ENCODE measurements at places on chromosomes 7 and 10. TPM values are rescaled to one million over a fixed set of nuclear protein-coding genes. Genes with fewer than 3 reads are reported as not detected.

Gene C10orf53
- total RNA-seq = not detected

Gene PIK3CG
- 2.8 TPM for total RNA-seq

Gene C10orf62
- not detected for total RNA-seq

DNA sequence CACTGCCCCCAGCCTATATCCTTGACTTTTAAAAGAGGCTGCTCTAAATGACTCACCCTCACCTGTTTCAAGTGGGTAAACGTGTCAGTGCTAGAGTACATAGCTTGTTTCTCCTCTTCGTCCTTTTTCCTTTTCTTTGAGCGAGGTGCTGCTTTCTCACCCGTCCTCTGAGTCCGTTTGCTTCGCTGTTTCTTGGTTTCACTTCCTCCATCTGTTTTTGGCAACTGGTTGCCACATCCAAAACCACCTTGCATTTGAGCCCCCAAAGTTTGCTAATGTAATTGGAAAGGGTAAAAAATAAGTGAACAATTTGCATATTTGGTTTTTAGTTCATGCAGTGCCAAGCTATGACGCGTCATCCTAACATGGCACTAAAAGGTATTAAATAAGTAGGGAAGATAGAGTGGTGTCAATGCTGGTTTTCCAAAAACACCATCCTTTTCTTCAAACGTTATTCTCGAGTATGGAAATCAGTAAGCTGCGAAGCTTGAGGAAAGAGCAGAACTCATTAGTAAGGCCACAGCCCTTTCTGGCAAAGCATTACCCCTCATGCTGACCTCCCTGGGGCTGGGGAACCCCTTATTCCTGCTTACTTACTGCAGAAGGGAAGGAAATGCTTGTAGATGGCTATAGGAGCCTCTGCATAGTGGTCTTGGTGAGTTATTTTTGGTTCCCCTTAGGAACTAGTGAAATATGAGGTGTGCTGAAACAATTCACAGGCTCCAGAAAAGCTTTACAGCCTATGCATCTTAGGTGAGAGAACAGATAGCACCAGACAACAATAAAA, 133.5 kb downstream of the GALNT11 start:
- no peaks in the 10 kb centered on the region for H3K36me3 ChIP-seq
- DNase-seq = no peak
- no peaks in the 10 kb centered on the region for H3K4me1 ChIP-seq
- no peak overlapping the region for H3K4me3 ChIP-seq

- H3K4me3 ChIP-seq = no peak overlapping the region
- DNase-seq = no peak
- H3K36me3 ChIP-seq = no peaks in the 10 kb centered on the region
- no peak overlapping the region for H3K27ac ChIP-seq
Measured at GRCh38 chr7:150631084-150631826, 930 bp downstream of the GIMAP6 start.
